ENCODE measurements at places on chromosomes 11 and 22.

GRCh38 chr22:45521178-45521577 is 18.5 kb downstream of the FBLN1 start:
- no peak for DNase-seq

DNA sequence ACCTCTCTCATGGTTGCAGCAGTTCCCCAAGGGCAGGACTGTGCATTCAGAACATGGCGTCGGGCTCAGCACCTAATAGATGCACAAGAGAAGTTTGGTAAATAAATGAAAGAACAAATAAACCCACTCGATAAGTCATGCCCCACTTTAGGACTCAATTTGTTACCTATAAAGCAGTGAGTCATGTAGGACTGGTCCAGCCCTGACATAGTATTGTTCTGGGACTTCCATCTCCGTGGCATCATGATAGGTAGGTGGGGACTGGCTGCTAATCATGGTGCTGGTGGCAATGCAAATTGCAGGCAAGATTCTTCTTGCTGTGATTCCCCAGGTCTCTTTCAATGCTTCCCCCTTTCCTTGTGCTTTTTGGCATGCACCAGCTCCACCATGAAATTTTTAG is 118.2 kb upstream of the CSNK2A3 start:
- DNase-seq = no peak

GRCh38 chr11:125663910-125664309 is 16.7 kb downstream of the ACRV1 start:
- DNase-seq = no peak

DNA sequence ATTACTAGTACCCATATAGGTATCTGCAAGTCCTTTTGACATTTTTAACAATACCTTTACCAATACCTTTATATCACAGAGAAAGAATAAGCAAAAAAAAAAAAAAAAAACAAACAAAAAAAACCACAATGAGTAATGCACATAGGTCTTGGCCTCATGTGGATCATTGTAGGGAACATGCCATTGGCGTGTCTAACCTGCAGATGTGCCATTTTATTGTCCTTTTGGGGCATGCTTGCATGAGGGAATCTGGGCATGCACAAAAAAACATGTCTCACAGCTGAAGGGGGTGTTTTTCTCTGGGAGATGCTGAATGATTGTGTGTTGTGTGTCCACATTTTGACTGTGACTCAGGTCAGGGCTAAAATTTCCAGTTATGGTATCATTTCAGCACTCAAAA is 361.6 kb downstream of the GUCY1A2 start:
- DNase-seq = no peak

DNA sequence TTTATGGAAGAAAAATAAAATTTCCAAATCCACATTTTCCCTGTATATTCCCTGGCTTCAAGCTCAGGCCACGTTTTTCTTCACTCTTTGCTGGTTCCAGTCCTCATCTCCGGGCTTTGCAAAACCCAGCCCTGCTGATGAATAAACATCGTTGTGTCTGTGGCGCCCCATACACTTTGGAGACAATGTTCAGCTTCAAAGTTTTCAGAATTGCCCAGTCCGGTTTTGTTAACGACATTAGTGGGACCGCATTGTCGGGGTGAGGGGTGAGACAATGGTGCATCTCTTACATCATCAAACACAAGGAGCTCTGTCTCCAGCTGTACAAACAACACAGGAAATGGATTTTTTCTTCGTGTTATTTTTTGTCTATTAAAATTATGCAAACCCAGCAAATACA is 53.4 kb upstream of the HTATIP2 start:
- DNase-seq = no peak

DNA sequence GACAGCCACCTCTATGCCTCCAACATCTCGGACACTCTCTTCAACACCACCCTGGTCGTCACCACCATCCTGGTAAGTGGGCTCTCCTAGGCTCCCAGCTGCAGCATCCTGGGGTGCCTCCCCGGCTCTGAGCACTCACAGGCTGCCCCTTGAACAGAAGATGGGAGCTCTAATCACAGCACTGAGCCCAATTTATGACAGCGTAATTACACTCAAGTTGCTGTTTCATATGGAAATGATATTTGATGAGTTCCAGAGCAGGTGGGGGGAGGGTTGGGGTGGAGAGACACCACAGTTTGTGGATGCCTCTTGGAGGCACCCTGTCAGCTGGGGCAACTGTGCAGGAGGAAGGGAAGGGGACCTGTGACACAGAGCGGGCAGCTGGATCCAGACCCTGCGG is 125.3 kb upstream of the TBCEL start:
- DNase-seq = no peak

- peak; percentile 43 for DNase-seq
These were observed 157.0 kb downstream of the CACNA1I start for GRCh38 chr22:39727541-39727940.

DNA sequence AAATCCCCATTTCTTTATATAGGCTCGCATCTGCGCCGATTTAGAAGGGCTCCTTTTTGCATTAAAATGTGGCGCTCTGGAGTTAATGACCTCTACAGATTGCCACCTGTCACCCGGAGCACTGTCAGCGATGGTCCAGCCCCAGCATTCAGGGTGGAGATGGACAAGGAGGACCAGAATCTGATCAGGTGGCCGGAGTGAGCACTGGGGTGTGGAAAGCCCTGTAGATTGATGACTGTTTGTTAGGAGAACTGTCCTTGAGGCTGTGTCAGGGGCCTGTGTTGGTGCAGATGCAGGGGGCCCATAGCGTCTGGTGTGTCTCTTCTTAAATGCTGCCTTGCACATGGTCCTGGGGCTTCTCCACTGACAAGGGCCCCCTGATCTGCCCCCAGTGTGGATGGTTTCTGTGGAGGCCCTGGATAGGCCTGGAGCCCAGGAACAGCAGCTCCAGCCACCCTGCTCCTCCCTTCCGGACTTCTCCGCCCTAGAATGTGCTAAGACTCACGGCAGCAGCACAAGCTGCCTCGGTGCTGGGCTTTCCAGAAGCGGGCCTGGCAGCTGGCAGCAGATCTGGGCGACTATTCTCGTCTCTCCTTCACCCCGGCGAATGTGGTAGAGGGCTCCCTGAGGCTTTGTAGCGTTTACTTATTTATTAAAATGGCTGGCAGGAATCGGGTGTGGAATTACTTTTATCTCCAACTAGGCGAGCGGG is 1333.3 kb downstream of the BRD1 start:
- no peak for DNase-seq

GRCh38 chr11:2789791-2790567 is 90.2 kb upstream of the KCNQ1OT1 start:
- peak; percentile 54 for DNase-seq

DNA sequence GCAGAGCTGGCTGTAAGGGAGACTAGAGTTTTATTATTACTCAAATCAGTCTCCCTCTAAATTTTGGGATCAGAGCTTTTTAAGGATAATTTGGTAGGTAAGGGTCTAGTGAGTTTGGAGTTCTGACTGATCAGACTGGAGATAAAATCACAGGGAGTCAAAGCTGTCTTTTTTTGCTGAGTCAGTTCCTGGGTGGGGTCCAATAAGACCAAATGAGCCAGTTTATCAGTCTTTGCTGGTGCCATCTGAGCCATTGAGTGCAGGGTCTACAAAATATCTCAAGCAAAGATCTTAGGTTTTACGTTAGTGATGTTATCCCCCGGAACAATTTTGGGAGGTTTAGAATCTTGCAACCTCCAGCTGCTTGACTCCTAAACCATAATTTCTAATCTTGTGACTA is 935.1 kb upstream of the RAG2 start:
- DNase-seq = no peak

- no peak for DNase-seq
These were observed 15.6 kb downstream of the ARFGAP3 start for GRCh38 chr22:42841444-42841843.

DNA sequence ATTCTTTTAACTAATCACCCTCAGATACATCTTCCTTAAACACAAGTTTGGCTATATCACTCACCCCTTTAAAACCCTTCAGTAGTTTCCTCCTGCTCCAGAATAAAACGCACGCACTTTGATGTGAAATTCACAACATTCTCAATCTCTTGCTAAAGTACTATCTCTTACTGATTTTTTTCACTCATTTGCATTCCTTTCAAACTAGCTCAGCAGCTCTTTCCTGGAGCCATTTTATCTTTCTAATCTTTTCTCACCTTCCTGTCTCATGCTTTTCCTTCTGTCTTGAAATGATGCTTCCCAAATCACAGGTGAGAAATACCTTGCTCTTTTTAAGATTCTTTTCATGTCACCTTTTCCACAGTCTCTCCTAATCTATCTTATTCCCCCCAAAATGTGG is 1074.4 kb downstream of the DLG2 start:
- DNase-seq = no peak

DNA sequence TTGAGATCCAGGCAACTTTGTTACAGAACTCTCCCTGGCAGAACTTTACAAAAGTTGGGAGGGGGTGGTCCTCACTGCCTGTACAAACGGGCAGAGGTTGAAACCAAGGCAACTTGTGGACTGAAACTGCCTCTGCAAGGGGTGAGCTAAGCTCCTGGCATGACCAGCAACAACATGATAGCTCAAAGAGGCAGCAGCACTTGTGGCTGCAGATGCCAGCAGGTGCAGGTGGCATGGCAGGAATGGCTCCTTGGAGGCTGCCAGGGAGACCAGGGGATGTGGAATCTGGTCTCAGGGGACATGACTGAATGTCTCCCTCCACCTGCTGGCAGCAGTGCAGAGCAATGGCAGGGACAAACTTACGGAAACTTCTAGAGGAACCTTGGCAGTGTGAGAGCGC is 38.8 kb upstream of the PHF21A start:
- no peak for DNase-seq

DNA sequence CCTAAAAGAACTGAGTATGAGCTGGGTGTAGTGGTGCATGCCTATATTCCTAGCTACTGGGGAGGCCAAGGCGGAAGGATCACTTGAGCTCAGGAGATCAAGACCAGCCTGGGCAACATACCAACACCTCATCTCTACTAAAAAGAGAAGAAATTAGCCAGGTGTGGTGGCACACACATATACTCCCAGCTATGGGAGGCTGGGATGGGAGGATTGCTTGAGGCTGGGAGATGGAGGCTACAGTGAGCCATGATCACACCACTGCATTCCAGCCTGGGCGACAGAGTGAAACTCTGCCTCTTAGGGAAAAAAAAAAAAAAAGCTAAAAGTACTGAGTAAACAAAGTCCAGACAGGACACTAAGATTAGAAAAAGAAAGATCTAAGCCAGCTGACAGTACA is 3.5 kb upstream of the HTR3B start:
- DNase-seq = no peak

Measured in vagina (tissue), 2 donors.